Fibroblast of upper back skin (primary cell): ENCODE measurements at places on chromosomes 12 and 14.

DNA sequence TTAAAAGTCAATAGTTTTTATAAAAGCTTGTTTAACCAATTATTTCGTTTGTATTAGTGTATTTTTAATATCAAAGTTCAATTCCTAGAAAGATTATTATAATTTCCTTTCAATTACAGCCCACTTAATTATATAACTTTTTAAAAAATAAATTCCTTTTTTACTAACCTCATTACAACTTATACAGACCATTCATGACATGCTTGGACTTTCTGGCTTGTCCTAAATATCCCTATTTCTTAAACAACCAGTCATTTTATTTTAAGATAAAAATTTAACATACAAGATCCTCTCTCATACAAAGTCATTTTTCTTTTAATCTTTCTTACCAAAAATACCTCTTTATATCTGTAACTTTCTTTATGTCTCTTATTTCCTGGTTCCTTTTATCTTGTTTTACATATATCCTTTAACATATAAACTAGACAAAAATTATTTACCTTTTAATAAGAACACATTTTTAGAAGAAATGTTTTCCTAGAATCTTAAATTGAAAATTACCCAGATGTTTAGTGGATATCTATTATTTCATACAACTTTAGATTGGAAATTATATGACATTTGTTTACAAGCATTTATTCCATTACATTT is 10.4 kb upstream of the TMEM263 start:
- DNase-seq, result no peak

DNA sequence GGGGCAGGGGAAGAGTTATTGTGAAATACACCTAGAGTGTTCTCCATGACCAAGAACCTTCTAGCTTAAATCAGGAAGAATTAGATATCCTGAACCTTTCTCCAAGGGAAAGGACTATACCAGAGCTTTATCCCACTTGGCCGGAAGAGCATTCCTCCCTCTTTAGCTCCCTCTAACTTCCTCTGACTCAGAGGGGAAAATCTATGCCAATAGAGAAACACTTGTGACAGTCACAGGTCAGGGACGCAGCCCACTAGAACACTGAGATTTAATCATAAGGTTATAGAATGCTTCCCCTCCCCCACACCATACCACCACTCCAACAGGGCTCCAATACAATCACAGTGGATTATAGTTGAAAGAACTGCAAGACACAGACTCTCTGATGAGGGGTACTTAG is 55.4 kb upstream of the RFX4 start:
- DNase-seq, result no peak

DNA sequence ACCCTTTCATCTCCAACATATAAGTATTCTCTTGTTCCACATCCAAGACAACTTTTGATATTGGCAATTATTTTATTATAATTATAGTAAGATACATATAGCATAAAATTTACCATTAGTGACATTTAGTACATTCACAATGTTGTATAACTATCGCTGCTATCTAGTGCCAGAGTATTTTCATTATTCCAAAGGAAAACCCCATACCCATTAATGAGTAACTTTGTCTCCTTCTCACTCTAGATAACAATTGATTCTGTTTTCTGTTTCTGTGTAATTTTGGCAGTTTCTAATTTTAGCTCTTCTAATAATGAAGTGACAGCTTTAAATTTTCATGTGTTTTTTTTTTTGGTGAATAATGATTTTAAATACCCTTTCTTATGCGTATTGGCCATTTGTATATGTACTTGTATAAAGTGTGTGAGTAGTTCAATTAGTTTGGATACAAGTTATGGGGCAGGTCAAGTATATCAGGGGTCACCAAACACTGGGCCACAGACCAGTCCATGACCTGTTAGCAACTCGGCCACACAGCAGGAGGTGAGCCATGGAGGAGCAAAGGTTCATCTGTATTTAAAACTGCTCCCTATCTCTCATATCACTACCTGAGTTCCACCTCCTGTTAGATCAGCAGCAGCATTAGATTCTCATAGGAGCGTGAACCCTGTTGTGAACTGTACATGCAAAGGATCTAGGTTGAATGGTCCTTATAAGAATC is 97.2 kb upstream of the SYT1 start:
- DNase-seq, result no peak

DNA sequence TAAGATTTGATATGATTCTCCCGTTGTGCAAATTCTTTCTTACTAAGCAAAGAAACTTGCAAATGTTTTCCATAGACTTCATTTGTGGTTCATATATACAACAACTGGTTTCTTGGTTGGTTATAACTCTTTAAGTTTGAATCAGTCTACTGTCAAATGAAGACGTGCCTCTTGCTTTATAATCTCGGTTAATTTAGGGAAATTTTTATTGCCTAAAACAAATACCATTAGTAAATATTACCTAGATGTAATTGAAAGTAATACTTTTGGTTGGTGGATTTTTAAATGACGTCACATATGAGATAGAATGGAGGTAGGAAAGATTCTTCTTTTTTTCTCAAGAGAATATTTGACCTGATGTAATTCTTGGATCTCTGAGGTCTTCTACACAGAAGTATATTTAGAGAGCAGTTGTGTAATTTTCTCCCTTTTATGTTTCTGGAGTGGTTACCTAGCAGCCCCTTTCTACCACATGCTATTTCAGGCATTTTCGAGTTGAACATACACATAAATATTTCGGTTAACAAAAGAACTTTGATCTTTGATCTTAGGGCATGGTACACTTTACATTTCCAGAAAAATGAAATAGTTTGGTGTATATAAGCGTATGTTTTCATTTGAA is 1.7 kb downstream of the ATF7IP start:
- peak; percentile 51 for DNase-seq

DNA sequence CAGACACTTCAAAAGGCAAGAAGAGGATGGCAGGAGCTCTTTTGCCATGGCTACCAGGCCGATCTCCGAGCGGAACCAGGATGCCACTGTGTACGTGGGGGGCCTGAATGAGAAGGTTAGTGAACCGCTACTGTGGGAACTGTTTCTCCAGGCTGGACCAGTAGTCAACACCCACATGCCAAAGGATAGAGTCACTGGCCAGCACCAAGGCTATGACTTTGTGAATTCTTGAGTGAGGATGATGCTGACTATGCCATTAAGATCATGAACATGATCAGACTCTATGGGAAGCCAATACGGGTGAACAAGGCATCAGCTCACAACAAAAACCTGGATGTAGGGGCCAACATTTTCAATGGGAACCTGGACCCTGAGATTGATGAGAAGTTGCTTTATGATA is 9.8 kb downstream of the GARIN2 start:
- no peak for DNase-seq
